ENCODE measurements at places on chromosomes 5 and 9. TPM values are rescaled to one million over a fixed set of nuclear protein-coding genes. Genes with fewer than 3 reads are reported as not detected.

- no peaks in the 10 kb centered on the region for H3K4me1 ChIP-seq
- no peak for DNase-seq
Measured at GRCh38 chr5:160702934-160703333, 149.1 kb downstream of the ATP10B start.

DNA sequence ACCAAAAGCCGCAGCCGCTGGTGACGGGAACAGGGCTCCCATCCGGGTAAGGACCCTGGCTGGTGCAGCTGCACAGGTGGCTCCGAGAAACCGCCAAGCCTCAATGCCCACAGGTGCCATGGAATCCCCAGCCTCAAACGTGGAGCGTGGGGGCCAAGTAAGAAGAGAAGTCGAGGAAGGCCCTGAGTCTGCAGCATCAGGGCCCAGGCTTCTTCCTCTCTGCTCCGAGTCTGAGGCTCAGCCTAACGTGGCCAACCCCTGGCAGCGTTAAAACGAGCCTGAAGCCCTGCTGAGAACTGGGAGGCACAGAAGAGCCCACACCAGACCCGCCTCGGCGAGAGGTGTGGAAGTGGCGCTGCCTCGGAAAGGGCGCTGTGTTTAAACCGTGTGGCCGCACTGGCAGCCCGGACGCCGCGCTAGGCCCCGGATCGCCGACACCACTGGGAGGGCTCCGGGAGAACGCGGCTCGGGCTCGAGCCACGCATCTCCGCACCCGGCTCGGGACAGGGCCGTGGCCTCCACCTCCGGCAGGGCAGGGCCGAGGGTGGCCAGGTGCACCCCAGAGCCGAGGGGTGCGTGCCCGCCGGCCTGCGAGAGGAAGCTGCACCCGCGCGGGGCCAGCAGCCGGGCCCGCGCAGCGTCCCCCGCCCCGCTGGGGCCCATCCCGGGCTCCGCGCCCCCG lies 730 bp downstream of the ZMYND19 start:
- H3K27ac ChIP-seq, result peak overlapping the region; percentile 80
- H3K27me3 ChIP-seq, result no peaks in the 10 kb centered on the region
- H3K36me3 ChIP-seq, result peaks cover 19% of the 10 kb centered on the region
- peak overlapping the region; percentile 87 for H3K4me3 ChIP-seq
- peak; percentile 76 for DNase-seq

Gene PCDHB12
- not detected for total RNA-seq

DNA sequence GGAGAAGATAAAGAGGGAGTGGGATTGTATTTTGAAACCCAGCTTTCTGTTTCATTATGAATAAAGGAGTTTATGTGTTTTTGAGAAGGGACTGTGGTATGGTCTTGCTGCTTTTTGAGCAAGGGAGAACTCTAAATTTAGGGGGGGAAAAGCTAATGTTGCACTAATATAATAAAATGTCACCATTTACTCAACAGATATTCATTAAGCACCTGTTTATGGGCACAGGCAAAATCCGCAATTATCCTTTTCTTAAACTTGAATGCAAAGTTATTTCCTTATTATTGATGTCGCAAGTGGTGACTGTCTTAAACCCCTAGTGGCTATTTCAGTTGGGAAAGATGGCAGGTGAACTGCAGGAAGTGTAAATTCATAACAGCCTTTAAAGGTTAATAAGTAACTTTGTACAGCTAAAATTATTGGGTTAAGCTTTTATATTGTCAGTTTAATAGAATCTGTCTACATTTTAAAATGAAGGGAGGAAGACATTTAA lies 1.5 kb downstream of the CDC42SE2 start:
- H3K4me1 ChIP-seq, result peaks cover 31% of the 10 kb centered on the region
- peaks cover 24% of the 10 kb centered on the region for H3K36me3 ChIP-seq

Gene CCNJL
- total RNA-seq, result not detected

DNA sequence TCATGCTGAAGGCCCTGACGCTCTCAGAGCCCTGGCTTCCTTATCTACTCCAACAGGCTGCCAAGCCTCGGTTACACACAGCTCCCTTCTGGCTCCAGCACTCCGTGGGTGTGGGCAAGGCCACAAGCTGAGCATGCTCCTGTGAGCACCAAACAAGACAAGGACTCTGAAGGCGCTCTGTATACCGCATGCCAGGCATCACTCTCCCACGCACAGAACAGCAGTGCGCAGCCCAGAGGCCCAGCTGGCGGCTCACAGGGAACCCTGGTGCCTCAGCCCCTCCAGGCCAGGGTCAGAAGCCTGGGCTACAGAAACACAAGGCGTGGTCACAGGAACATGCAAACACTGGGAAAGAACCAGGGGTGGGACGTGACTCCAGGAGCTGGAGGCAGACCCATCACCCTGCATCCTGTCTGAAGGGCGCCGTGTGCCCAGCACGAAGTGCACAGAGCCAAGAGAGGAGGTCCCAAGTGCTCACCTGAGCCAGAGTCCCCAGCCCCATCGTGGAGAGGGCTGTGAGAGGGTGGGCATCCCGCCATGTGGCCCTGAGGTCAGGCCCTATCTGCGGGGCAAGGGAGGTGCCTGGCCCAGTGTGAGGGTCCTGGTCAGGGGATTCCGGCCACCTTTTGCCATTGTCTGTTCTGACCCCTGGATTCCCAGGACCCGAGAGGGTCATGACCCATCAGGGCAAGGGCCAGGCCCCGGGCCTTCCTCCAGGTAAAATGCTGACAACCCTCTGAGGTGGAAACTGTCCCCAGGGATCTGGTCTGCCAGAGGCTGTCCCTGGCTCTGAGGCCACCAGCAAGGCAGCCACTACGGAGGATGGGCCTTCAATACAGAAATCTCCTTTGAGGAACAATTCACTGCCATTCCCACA lies 54.7 kb downstream of the COL23A1 start:
- no peaks in the 10 kb centered on the region for H3K27me3 ChIP-seq
- no peak for DNase-seq
- H3K36me3 ChIP-seq, result no peaks in the 10 kb centered on the region

GRCh38 chr5:69494452-69494851 lies 1.9 kb downstream of the OCLN start:
- H3K4me1 ChIP-seq, result peaks cover 4% of the 10 kb centered on the region
- H3K36me3 ChIP-seq, result no peaks in the 10 kb centered on the region
- H3K27ac ChIP-seq, result no peak overlapping the region
- H3K4me3 ChIP-seq, result no peak overlapping the region
- no peak for DNase-seq

- H3K4me3 ChIP-seq, result no peak overlapping the region
- peaks cover 16% of the 10 kb centered on the region for H3K27me3 ChIP-seq
- H3K27ac ChIP-seq, result no peak overlapping the region
- no peaks in the 10 kb centered on the region for H3K36me3 ChIP-seq
Measured at GRCh38 chr5:135439231-135440205, 7.6 kb downstream of the DCANP1 start.

Gene TRIM7
- 2.7 TPM for total RNA-seq

- H3K4me3 ChIP-seq, result no peak overlapping the region
- no peaks in the 10 kb centered on the region for H3K27me3 ChIP-seq
- DNase-seq, result no peak
- no peaks in the 10 kb centered on the region for H3K4me1 ChIP-seq
- no peak overlapping the region for H3K27ac ChIP-seq
Measured at GRCh38 chr5:36521838-36522745, 84.3 kb upstream of the SLC1A3 start.

- H3K27me3 ChIP-seq, result no peaks in the 10 kb centered on the region
- DNase-seq, result no peak
- H3K27ac ChIP-seq, result no peak overlapping the region
- H3K4me1 ChIP-seq, result no peaks in the 10 kb centered on the region
Measured at GRCh38 chr5:154419236-154419635, 26.6 kb upstream of the SAP30L start.

DNA sequence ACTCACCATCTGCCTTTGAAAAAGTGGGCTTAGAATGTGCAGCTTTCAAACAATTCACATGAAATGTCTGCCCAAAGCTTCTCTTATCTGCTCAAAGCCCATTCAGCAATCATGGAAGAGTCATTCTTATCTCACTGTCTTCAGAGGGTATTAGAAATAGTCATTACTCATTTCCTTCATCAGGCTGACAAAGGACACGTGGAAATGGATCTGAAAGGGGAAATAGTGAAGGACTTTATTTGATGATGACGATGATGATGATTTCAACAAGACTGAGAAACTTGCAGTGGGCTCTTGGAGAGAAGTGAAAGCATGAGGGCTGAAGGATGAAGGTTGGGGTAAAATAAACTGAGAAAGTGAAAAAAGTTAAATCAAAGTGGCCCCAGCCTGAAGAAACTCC lies 194.3 kb downstream of the SMARCA2 start:
- no peak overlapping the region for H3K27ac ChIP-seq
- no peaks in the 10 kb centered on the region for H3K4me1 ChIP-seq
- no peaks in the 10 kb centered on the region for H3K36me3 ChIP-seq
- H3K4me3 ChIP-seq, result no peak overlapping the region
- DNase-seq, result no peak
- H3K27me3 ChIP-seq, result no peaks in the 10 kb centered on the region

Gene CARTPT
- not detected for total RNA-seq

Gene NPDC1
- 58.1 TPM for total RNA-seq

GRCh38 chr5:14794583-14795230 lies 76.9 kb downstream of the ANKH start:
- no peaks in the 10 kb centered on the region for H3K27me3 ChIP-seq
- no peak overlapping the region for H3K27ac ChIP-seq
- peaks cover 4% of the 10 kb centered on the region for H3K36me3 ChIP-seq
- H3K4me1 ChIP-seq, result peaks cover 11% of the 10 kb centered on the region

GRCh38 chr5:68729678-68730077 lies 364.1 kb upstream of the SLC30A5 start:
- no peaks in the 10 kb centered on the region for H3K4me1 ChIP-seq
- H3K27me3 ChIP-seq, result no peaks in the 10 kb centered on the region
- no peak for DNase-seq
- no peak overlapping the region for H3K4me3 ChIP-seq
- no peaks in the 10 kb centered on the region for H3K36me3 ChIP-seq
- no peak overlapping the region for H3K27ac ChIP-seq

DNA sequence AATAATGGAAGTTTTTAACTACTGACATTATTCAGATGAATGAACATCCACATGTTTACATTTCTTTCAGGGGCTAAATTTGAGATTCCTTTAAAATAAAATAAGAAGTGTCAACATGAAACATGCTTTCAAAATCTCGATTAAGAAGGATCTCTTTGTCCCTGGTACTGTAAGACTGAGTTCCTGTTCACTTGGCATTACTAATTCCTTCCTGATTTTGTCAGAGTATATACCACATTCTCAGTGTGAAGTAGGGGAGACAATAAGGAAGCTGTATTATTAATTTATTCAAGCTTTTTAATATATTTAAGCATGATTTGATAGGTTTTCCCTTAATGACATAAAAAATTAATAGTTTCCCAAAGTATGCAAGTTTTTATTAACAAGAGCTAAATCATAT lies 81.5 kb upstream of the GRHPR start:
- H3K36me3 ChIP-seq, result no peaks in the 10 kb centered on the region
- no peak overlapping the region for H3K4me3 ChIP-seq
- no peak overlapping the region for H3K27ac ChIP-seq
- DNase-seq, result no peak
- H3K4me1 ChIP-seq, result no peaks in the 10 kb centered on the region
- no peaks in the 10 kb centered on the region for H3K27me3 ChIP-seq

Gene CAMSAP1
- 45.2 TPM for total RNA-seq

GRCh38 chr9:137493364-137494103 lies 34.4 kb upstream of the NSMF start:
- no peak overlapping the region for H3K4me3 ChIP-seq
- H3K27me3 ChIP-seq, result no peaks in the 10 kb centered on the region
- no peaks in the 10 kb centered on the region for H3K36me3 ChIP-seq
- no peak overlapping the region for H3K27ac ChIP-seq
- DNase-seq, result no peak

DNA sequence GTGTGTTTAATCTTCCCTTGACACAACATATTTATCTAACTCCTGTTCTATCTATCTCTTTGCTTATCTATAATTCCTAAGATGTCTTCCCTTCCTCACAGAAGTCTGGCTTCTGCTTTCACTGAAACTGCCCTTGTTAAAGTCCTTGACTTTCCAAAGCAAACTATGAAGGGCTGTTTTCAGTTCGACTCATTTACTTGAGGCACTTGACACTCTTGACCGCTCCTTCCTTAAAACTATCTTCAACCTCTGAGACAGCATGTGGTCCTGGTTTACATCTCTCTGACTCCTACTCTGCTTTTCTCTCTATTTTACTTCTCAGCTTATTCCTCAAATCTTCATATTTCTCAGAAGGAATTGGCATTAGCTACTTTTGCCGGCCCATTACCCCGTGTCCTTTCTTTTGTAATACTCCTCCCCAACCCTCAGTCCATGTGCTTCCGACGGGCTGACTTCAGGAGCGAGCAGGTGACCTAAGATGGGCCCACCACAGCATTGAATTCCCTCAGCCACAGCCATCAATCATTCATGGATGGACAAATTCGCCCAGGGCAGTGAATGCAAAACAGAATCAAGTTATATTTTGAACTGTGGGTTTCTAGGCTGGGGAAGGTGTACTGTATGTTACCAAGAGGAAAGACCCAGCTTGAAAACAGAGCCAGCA lies 1089.2 kb downstream of the PTPRD start:
- H3K27me3 ChIP-seq, result no peaks in the 10 kb centered on the region
- no peaks in the 10 kb centered on the region for H3K36me3 ChIP-seq
- H3K4me1 ChIP-seq, result no peaks in the 10 kb centered on the region
- no peak overlapping the region for H3K27ac ChIP-seq
- no peak overlapping the region for H3K4me3 ChIP-seq

- H3K4me1 ChIP-seq, result peaks cover 5% of the 10 kb centered on the region
- DNase-seq, result peak; percentile 75
- H3K36me3 ChIP-seq, result no peaks in the 10 kb centered on the region
- H3K4me3 ChIP-seq, result peak within 1 kb of the TSS; percentile 60
- no peak within 1 kb of the TSS for H3K27ac ChIP-seq
Measured at GRCh38 chr5:159915904-159916840, at the start of gene ADRA1B. Gene ADRA1B (plus strand): TSS chr5:159916482. CDS start chr5:159916906, 424 bp downstream.

- H3K27ac ChIP-seq, result no peak overlapping the region
- no peak overlapping the region for H3K4me3 ChIP-seq
- H3K4me1 ChIP-seq, result no peaks in the 10 kb centered on the region
- H3K27me3 ChIP-seq, result peaks cover 19% of the 10 kb centered on the region
Measured at GRCh38 chr9:73200694-73201452, 49.2 kb downstream of the ANXA1 start.

DNA sequence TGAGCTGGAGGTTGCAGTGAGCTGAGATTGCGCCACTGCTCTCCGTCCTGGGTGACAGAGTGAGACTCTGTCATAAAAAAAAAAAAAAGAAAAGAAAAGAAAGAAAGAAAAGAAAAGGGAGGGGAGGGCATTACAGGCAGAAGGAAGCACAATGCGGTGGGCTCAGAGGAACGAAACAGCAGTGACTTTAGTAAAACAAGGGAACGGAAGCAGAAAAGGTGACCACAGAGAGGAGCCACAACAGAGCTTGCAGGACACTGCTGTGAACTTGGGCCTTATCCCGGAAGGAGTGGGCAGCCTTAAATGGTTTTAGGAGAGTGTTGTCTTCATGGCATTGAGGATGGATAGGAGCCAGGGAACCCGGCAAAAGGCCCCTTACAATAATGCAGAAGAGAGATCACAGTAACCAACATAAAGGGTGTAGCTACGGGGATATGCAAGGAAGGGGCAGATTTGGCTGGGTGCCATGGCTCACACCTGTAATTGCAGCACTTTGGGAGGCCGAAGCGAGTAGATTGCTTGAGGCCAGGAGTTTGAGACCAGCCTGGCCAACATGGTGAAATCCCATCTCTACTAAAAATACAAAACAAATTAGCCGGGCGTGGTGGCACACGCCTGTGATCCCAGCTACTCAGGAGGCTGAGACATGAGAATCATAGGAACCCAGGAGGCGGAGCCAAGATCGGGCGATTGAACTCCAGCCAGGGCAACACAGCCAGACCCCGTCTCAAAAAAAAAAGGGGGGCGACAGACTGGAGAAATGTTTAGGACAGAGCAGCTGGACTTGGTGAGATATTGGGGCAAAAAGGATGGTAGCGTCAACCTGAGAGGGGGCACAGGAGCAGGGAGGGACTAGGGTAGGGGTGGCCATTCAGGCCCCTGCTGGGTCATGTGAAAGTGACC lies 83.9 kb upstream of the ZBTB43 start:
- H3K27me3 ChIP-seq, result peaks cover 18% of the 10 kb centered on the region
- peak overlapping the region; percentile 87 for H3K27ac ChIP-seq
- H3K4me3 ChIP-seq, result peak overlapping the region; percentile 44
- peaks cover 30% of the 10 kb centered on the region for H3K4me1 ChIP-seq
- DNase-seq, result peak; percentile 70

Gene C9orf50
- not detected for total RNA-seq

Gene MARCOL
- not detected for total RNA-seq
